Caco-2 (cell line): ENCODE measurements at places on chromosomes 1 and 21. TPM values are rescaled to one million over a fixed set of nuclear protein-coding genes. Genes with fewer than 3 reads are reported as not detected.

Gene PUM1
- 92.3 and 93.7 TPM in 2 replicates for total RNA-seq

Gene PSMB4
- 330 and 362 TPM in 2 replicates for total RNA-seq

- DNase-seq: no peak
Measured at GRCh38 chr1:89836252-89837035, 15.6 kb downstream of the LRRC8D start.

DNA sequence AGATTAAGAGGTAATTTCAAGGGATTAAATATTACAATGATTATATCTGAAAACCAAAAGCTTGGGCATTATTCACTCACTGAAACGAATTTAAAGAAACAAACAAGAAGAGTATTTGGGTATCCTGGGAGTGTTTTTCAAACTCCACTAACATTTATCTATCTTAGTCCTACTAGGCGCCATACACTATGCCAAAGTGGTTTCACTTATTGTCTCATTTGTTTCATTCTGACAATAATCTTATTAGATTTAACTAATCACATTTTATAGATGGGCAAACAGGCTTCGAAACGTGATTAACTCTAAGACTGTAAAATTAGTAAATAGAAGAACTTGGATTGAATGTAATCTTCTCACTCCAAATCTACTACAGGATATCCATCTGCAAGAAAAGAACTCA is 25.4 kb downstream of the ASH1L start:
- DNase-seq: no peak

DNA sequence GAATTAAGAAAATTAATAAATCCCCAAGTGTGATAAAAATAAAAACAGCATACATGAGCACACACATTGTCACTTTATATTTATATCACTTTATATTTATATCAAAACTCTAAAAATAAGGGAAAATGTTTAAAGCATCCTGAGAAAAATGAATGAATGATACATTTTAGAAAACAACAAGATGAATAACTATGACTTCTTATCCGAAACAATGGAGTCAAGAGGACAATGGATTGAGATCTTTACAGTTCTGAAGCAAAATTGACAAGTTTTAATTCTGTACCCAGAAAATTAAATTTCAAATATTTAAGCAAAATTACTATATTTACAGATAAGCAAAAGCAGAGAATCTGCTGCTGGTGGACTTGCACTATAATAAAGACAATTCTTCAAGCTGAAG is 512.6 kb downstream of the MRPL39 start:
- no peak for DNase-seq

DNA sequence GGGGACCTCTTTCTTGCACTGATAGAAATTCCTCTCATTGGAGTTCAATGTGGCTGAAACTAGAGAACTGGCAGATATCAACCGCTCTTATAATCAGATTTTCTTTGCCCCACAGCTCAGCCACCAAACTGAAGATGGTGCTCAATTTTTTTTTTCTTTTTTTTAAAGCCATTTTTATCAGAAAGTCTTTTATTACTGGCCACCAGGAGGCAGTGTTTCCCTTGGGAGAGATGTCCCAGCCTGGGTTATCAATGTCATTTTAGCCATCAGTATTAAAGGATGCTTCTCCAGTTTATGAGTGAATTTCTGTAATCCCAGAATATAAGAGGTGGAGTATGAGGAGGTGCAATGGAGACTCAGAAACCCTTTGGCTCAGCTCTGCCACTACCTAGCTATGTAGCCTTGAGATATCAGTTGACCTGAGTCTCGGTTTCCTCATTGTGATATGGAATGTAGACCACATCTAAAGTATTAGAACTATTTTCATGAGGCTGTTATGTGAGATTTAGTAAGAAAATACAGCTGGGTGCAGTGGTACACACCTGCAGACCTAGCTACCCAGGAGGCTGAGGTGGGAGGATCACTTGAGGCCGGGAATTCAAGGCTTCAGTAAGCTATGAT is 27.6 kb downstream of the CD244 start:
- DNase-seq: no peak

GRCh38 chr1:232886271-232886670 is 64.1 kb upstream of the NTPCR start:
- DNase-seq: no peak

DNA sequence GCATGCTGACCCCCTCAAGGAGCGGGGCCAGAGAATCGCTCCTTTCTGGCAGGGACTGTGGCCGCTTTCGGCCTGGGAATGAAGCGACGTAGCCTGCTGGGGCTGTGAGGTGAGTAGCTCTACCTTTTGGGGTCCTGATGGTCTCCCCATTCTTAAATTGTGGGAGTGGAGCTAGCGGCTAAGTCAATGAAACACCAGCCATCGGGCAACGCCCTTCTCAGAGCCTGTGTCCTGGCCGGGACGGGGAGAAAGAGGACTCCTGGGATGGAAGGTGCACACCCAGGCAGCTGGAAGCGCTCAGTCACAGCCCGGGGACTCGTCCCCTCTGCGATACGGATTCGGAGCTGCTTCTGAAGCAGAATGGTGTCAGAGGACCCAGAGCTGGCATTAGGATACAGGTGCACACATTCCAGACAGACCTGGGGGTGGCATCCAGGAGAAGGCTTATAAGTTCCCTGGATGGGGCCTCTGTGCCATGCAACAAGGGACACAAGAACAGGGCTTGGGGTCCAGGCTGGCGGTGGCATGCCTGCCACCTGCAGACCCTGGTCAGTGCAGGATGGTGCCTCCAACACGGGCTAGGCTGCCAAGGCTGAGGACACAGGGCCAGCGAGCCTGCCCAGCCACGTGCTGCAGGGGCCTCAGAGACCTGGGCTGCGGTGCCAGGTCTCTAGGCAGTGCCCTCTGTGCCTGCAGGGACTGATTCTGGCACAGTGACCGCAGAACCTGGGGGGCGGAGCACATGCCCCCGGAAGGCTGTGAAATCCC is 945 bp upstream of the WNT9A start:
- peak; percentile 10 for DNase-seq

DNA sequence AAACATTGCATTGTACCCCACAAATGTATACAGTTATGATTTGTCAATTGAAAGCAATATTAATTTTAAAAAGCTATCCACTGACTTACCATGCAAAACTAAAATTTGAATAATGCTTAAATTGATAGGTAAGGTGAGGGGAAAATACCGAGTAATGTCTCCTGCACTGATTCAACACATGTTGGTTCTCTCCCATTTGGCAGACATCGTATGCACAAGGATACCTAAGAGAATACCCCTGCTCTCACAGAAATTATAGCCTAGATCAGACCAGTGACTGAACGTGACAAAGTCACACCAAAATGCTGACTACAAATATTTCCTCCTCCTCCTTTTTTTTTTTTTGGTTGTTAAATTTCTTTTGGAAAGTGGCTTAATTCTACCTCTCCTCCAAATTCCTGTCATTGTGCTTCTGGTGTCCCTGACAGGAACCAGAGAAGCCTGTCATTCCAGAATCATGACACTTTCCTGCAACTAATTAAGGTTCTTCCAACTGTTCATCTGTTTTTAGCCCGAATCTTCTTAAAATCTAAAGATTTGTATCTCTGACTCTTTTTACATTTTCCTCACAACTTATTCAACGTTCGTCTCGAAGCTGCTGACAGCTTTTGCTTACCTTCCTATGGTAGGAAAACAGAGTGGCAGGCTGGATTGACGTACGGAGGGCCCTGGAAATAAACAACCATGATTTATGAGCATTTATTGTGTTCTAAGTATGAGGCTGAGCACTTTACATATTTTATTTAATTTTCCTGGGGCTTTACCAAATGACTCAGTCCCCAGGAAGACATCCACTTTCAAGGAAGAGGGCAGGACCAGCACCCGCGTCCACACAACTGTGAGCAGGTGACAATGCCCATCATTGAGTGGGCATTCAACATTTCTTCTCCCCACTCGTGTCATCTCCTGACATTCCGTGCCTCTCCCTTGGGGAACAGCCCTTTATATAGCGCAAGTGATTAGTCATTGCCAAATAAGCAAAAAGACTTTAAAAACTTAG is 57.9 kb upstream of the KCNE2 start:
- no peak for DNase-seq

- DNase-seq: no peak
Measured at GRCh38 chr1:65179148-65179547, 31.1 kb downstream of the AK4 start.

DNA sequence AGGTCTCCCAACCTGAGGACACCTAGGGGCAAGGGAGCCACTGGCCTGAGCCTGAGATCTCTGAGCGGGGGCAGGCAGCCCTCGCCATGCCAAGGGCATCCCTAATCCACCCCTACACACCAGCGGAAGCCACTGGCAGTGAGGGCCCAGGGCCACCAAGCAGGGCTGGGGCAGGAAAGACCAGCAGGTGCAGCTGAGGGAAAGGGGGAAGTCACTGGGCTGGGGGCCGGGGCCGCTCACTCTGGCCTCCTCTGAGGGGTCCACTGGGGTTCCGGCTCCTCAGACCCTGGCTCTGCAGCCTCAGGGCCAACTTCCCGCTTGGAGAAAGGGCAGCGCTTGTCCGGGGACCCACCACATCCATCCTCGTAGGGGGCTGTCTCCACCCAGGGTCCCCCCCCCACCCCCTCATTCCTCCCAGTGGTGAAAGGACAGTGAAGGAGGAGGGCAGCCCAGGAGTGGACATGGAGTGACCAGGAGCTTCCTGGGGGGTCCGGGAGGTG is 42.5 kb upstream of the ACTRT2 start:
- DNase-seq: no peak

DNA sequence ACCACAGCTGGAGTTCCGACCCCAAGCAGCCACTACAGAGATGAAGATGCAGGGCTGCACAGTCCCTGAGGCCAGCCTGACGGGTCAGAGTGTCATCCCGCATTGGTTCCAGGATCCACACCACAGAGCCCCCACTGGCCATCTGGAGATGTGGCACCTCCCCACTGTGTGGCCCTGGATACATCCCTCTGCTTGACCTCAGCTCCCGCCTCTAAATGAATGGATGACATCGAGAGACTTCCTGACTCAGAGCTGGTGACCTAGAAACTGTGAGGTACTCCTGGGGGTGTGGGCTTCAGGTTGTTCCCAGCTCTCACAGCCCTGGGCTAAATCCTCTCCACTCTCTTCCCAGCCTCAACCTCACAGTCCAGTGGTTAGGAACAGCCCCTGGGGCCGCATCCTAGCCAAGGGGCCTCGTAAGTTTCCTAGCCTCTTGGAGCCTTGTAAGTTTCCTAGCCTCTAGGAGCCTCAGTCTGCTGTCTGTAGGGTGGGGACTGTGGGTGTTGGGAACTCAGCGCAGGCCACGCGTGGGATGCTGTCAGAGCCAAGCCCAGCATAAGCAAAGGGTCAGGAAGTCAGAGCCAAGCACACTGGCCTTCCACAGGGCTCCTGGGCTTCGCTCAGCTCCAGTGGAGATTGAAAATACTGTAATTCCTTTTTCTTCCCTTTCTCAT is 87.5 kb upstream of the RUNX3 start:
- peak; percentile 24 for DNase-seq

GRCh38 chr1:192993426-192994085 is 65.6 kb downstream of the UCHL5 start:
- no peak for DNase-seq

GRCh38 chr1:68917456-68917855 is 420.6 kb upstream of the DEPDC1 start:
- no peak for DNase-seq

DNA sequence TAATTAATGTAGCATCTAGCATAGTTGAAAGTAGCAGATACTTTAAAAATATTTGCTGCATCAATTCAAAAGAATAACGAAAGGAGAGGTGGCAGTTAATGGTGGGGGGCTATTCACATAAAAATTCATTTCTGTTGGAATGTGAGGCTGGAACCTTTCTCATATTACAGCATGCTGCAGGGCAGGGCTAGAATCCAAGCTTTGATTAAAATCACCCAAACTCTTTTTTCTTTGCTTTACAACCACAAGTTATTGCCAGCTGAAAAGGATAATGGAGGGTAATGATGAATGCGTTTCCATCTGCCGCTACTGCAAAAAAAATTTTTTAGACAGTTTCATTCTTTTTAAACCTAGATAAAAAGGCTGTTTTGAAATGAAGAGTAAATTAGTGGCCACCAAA is 9.8 kb downstream of the DISP1 start:
- no peak for DNase-seq
